ENCODE measurements at places on chromosomes 6 and 20. TPM values are rescaled to one million over a fixed set of nuclear protein-coding genes. Genes with fewer than 3 reads are reported as not detected.

Gene SIRPD
- not detected for total RNA-seq

Gene HLA-DRA
- total RNA-seq: not detected

Gene FAM162B
- not detected for total RNA-seq

Gene TSPO2
- total RNA-seq: not detected

Gene TAP1
- total RNA-seq: 33.4 TPM

DNA sequence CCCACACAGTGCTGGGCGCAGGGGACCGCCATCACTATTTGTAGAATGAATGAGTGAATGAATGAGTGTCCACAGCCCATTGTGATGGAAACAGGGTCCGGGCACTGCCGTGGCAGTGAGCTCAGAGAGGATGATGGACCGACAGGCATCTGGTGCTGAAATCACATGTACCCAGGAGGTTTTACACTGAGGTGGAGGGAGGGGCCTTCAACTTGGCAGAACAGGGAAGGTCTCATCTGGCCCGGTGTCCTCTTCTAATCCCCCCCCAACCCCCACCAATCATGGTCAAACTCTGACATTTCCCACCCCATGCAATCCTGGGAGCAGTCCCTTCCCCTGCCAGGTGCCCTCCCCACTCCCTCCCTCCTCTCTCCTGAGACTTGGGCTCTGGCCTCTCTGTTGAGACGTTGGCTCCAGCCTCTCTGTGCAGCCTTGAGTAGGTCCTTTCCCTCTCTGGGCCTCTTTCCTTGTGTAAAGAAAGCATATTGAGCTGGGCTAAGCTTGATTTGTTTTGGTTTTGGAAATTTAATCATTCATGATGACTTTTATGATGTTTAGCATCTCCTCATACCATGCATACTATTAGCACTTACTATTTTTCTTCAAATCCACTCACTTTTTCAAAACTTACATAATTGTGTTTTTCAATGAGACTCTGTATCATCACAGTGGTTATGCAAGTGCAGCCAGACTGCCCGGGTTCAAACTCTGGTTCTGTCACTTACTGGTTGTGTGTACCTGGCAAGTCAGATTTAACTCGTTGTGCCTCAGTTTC, 10.8 kb downstream of the KIAA1755 start:
- DNase-seq: no peak

DNA sequence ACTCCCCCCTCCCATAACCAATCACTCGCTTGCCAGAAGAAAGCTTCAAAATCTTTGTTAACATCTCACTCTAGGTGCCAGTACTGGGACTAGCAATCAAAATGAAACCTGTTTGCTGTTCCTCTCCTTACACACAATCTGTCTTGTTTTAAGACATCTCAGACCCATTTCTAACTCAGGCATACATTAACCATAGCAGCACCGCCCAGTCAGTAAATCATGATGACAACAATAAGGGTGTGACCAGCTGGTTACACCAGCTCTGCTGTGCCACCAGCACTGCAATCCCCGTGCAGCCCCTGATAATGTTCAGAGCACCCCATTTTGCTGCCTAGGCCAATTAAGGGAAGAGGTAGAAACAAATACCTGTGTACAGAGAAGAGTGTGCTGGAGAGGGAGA, 185.2 kb upstream of the TAB2 start:
- DNase-seq: no peak

GRCh38 chr6:2204272-2204671, 41.1 kb downstream of the GMDS start:
- no peak for DNase-seq

- DNase-seq: no peak
Observed at GRCh38 chr20:32626859-32627636, 41.9 kb upstream of the NOL4L start.

GRCh38 chr20:1893721-1894470, 1.3 kb upstream of the SIRPA start:
- no peak for DNase-seq

GRCh38 chr20:61882716-61883615, 182.7 kb downstream of the TAF4 start:
- DNase-seq: no peak

DNA sequence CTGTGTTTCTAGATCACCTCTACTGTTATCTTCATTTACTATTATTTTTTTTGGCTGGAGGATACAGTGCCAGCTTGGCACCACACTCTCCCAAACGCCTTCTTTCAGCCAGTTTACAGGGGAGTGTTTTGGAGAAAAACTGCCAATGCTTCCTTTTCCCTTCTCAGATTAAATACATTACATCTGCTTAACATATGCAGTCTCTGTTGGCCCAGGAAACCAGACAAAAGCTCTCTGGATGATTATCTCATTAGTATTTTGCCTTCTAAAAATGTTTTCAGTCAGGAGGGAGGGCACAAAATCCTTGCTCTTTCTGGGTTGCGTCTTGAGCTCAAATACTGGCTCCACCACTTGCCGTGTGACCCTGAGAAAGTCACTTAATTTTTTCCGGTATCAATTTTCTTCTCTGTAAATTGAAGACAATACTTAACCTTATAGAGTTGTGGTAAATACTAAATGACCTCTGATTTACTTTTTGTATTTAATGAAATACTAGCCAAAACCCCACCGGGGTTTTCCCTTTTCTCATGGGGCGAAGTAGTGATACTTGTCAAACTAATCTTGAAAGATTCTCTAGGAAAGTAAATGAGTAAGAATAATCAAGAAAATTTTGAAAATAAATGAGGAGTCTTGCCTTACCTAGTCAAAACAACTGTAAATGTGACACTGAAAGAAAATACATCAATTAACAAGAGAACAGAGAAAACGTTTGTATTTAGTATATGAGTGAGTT, 146.2 kb downstream of the MMS22L start:
- no peak for DNase-seq

DNA sequence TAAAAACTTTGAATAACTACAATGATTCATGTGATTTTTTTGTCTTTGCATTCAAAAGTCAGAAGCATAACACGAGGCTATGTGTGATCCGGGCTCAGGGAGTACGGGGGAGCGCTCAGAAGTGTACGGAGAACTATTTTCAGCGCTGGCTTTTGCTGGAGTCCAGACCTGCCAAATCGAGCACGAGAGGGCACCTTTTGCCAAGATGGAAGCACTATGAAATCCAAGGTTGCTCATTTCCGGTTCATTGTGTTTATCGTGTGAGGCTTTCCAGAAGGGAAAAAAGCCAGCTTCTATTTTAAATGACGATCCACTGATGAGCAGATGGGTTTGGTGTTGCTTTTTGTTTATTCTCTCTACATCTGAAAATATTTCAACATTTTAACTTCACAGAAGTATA, 11.3 kb downstream of the RAMACL start:
- peak; percentile 95 for DNase-seq

DNA sequence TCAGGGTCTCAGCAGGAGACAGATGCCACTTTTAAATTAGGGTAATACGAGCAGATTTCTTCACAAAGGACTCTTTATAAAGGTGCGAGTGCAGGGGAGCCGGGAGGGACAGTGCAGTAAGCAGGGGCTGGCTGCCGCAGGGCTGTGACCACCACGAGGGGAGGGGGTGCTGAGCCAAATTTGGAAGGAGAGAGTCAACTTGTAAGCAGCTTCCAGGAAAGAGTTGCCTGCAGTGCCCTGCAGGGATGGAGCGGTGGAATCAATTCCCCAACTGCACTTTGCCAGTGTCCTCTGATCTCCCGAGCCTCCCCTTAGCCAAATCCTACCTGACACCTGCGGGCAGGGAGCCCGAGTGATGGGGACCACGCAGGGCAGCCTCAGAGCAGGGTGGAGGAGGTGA, 13.9 kb upstream of the CCDC167 start:
- no peak for DNase-seq

DNA sequence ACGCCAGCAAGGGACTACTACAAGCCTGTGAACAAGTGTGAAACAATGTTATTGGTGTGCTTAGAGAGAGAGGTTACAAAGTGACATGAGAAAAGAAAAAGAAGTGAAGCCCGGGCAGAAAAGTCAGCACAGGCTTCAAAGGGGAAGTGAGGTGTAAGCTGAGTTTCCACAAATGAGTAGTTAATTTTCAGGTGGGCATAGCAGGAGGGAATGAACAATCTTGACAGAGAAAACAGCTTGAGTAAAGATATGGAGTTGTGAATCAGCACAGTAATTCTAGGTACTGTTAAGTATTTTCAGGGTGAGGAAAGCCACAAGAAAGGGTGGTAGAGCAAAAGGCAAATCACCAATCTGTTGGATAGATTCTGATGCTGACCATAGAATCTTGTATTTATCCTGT, 4.3 kb downstream of the KCNQ5 start:
- no peak for DNase-seq

DNA sequence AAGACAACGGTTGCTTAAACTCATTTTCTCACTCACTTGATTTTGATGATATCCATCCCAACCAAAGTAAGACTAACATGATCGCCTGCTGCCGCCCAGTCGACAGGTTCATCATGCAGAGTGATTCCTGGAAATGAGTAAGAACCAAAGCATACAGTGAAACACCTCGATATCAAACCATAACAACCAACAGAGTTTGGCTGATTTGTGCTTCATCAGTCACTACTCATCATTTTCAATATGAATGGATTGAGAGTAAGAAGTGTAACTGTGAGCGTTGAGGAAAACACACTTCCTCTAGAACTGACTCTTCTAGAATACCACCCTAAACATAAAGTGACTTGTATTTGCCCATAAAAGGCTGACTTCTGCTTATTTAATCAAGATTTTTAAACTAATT, 29.2 kb upstream of the ALDH8A1 start:
- DNase-seq: no peak

- DNase-seq: no peak
Observed at GRCh38 chr20:7629880-7630279, 310.4 kb downstream of the HAO1 start.

- peak; percentile 39 for DNase-seq
Observed at GRCh38 chr6:139931747-139932146, 557.3 kb upstream of the CITED2 start.

DNA sequence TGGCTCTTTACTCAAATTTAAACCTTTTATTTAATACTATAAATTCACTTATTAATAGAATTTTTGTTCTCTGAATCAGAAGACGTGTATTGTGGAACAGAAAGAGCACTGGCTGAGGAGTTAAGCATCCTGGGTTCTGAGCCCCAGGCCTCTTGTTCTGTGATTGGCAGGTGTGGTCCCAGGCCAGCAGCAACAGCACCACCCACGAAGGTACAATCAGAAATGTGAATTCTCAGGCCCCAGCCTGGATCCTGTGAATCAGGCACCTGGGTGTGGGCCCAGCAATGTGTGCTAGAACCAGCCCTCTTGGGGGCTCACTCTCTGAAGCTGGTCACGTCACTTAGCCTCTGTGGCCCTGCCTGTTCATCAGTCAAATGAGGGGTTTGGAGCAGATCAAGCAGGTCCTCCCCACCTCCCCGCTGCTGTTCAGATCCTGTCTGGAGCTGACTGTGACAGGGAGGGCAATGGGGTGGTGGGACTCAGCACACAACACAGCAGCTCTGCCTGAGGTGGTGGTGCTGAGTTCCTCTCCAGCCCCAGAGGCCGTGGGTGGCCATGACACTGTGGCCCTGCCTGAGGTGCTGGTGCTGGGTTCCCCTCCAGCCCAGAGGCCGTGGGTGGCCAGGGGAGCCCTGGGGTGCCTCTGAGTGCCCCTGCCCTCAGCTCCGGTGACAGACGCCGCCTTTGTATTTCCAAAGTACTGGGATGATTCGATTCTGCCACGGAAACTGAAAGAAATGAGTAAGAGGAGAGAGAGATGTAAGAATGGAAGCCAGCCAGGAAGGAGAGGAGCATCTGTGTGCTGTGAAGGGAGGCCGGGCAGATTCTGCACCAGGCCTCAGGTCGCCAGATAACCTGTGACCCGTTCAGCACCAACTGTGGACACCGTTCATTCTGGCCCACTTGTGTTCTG, 41.6 kb upstream of the FRMD1 start:
- no peak for DNase-seq

DNA sequence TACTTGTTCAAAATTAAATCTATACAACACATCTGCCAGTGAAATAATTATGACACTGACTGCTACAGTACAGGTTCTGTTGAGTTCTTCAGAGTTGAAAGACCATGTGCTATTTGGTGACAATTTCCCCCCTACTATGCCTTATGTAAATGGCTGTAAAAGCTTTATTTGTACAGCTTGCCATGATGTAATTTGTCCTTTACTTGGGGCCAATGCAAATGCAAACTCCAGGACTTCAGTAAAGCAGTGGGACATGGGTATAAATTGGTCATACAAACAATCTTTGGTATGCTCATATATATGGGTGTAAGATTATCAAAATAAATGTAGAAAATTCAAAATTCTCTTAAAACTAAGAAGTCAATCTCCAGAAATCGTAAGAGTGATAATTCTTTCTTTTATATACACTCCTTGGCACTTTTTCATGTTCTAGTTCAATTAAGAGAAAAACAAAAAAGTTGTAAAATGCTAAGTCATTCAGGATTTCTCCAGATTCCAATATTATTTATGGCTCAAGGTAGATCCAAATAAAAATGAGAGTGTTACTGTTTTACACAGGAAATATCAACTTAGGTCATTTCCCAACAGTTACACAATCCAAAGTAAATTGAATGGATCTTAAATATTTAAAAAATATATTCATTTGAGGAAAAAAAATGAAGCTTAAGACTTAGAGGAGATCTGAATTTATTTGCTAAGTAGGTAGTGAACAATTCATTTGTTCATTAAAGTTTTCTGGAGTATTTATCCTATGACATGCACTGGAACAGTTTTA, 1310.5 kb upstream of the CITED2 start:
- no peak for DNase-seq

DNA sequence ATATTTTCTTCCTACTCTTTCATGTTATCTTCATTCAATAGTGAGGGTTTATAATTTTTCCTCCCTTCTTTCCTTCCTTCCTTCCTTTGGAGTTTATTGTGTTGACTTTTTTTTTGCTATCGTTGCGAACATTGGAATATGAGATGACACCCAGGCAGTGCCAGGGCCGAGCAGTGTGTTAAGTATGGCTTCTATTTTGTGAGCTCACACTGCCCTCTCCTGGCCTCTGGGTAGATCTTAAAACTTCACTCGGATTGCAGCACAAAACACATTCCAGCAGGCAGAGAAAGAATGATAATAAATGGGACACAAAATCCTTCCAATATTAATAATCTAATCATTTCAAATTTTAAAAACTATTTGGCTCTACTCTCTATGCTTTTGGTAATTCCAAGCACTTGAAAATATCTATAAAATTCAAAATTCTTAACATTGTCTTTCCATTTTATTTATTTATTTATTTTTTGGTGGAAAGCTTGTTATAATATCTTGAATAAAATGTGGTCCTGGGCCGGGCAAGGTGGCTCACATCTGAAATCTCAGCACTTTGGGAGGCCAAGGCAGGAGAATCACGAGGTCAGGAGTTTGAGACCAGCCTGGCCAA, 147.4 kb upstream of the OLIG3 start:
- DNase-seq: peak; percentile 79

All from G401 (cell line).